SHP77 (cell line): ENCODE measurements at places on chromosomes 7 and 10.

GRCh38 chr10:42428534-42428933, 209.8 kb downstream of the ZNF33B start:
- peak; percentile 5 for DNase-seq

GRCh38 chr7:105277341-105277740, 111.4 kb downstream of the SRPK2 start:
- DNase-seq: no peak

- no peak for DNase-seq
Observed at GRCh38 chr10:87782721-87783120, 35.3 kb downstream of the ATAD1 start.

- no peak for DNase-seq
Observed at GRCh38 chr7:82501346-82501745, 57.8 kb upstream of the CACNA2D1 start.

GRCh38 chr10:86734207-86734988, 22.0 kb upstream of the BMPR1A start:
- no peak for DNase-seq

- no peak for DNase-seq
Observed at GRCh38 chr10:43199088-43199683, 60.9 kb downstream of the CSGALNACT2 start.

- no peak for DNase-seq
Observed at GRCh38 chr7:155467846-155468784, 10.2 kb downstream of the EN2 start.

DNA sequence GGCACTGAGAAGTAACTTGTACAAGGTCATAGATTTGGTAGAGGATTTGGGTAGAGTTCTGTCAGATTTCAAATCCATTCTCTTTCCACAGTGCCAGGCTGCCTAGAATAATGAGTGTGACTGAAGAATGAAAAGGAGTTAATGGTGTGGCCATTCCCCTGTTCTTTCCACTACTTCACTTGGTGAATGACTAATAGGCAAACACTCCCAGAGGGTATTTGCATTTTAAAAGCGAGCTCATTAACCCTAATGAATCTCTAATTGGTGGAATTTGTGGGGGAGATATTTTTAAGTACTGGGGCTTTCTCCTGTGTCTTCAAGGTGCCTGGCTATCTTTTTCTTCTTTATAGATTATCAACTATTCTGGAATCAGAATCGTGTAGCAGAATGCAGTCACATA, 74.8 kb upstream of the RPA3 start:
- no peak for DNase-seq

- DNase-seq: no peak
Observed at GRCh38 chr7:80640846-80641245, 2.4 kb downstream of the CD36 start.

DNA sequence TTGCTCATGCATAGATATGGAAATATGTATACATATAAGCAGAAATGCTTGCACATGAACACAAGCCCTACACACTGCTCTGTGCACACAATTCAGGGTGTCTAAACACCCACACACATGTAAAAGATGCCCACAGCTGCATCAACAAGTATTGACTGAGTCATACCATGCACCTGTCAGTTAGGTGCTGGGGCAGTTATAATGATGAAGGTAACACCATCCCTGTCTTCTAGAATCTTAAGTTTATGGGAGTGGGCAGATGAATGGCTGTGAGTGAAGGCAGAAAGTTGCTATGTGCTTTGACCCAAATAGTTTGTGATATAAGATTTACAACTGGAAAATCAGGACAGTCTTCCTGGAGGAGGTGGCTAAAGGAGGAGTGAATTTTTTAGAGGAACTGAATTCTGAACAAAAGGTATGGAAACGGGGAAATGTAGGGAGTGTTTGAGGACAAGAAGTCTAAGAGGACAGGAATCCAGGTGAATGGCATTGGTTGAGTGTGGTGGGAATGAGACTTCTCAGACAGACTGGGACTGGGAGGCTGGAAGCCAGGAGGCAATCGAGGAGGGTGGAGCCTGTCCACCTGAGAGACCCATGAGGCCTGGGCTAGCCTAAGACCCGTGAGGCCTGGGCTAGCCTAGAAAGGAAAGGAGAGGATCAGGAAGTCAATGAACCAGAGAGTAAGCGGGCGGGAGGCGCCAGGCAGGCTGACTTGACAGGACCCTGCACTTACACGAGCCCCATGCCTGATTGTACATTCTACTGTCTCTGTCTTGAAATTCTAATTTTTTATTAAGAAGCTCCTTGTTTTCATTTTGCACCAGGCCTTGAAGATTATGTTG, 20.7 kb downstream of the POLL start:
- DNase-seq: no peak

DNA sequence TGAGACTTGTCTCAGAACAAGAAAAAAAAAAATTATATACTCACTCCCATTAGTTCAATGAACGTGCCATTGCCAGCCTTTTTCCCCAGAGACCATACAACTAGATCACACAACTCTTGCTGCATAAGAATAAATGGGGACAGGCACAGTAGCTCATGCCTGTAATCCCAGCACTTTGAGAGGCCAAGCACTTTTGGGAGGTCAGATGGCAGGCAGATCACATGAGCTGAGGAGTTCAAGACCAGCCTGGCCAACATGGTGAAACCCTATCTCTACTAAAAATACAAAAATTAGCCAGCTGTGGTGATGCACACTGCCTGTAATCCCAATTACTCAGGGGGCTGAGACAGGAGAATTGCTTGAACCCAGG, 13.6 kb downstream of the PDLIM1 start:
- no peak for DNase-seq

GRCh38 chr7:45027774-45028114, 27.7 kb downstream of the CCM2 start:
- no peak for DNase-seq

- DNase-seq: no peak
Observed at GRCh38 chr7:45188736-45189135, 31.1 kb downstream of the RAMP3 start.

GRCh38 chr7:117616694-117617093, 136.9 kb downstream of the CFTR start:
- DNase-seq: no peak

- no peak for DNase-seq
Observed at GRCh38 chr7:82331234-82331633, 112.3 kb downstream of the CACNA2D1 start.

GRCh38 chr7:136528329-136528728, 340.1 kb upstream of the CHRM2 start:
- no peak for DNase-seq

DNA sequence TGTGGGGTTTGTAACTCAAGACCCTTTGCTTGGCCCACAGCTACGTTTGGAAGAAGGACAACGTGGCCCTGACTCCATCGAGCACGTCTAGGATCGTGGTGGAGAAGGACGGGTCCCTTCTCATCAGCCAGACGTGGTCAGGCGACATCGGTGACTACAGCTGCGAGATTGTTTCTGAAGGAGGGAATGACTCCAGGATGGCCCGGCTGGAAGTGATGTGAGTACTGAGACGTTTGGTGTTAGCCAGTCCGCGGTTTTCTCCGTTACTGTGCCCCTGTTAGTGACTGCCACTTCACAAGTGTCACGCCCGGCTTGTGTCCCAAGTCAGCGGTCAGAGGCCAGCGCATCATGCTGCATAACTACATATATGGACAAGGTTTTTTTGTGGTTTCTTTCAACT, 673.3 kb downstream of the SDK1 start:
- no peak for DNase-seq

GRCh38 chr7:31311552-31311951, 29.0 kb downstream of the NEUROD6 start:
- no peak for DNase-seq

GRCh38 chr10:79947083-79947415, 1.9 kb downstream of the SFTPD start:
- DNase-seq: no peak

- no peak for DNase-seq
Observed at GRCh38 chr10:107656932-107657331, 492.4 kb upstream of the SORCS1 start.

DNA sequence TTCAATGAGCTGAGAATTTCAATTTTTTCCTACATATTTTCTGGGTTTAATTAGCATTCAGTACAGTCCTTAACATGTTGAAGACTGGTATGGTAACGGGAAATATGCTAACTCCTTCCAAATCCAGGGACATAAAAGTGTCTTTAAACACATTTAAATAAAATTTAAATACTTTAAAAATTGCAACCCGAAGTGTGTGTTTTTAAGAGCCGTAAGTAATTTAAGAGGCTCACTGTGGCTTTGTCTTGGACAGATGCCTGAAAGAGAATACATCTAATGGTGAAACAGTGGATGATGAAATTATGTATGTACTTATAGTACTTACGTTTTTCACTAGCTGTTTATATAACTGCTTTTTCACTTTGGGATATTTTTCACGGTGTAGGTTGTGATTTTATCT, 687.3 kb upstream of the CELF2 start:
- no peak for DNase-seq

DNA sequence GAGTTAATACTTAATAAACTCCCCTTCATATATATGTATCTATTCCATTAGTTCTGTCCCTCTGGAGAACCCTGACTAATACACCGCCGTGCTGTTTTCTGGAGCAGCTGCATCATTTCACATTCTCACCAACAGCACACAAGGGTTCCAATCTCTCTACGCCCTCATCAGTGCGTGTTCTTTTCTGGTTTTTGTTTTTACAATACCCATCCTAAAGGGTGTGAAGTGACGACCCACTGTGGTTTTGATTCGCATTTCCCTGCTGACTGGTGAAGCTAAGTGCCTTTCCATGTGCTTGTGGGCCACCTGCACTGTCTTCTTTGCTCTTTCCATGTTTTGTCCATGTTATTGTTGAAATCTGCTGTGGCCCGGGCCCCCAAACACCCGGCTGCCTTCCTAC, 11.0 kb upstream of the INSIG1 start:
- DNase-seq: no peak

- DNase-seq: no peak
Observed at GRCh38 chr7:74320645-74321221, 31.5 kb downstream of the CLIP2 start.

- DNase-seq: no peak
Observed at GRCh38 chr10:45418417-45418848, 44.4 kb downstream of the ALOX5 start.

DNA sequence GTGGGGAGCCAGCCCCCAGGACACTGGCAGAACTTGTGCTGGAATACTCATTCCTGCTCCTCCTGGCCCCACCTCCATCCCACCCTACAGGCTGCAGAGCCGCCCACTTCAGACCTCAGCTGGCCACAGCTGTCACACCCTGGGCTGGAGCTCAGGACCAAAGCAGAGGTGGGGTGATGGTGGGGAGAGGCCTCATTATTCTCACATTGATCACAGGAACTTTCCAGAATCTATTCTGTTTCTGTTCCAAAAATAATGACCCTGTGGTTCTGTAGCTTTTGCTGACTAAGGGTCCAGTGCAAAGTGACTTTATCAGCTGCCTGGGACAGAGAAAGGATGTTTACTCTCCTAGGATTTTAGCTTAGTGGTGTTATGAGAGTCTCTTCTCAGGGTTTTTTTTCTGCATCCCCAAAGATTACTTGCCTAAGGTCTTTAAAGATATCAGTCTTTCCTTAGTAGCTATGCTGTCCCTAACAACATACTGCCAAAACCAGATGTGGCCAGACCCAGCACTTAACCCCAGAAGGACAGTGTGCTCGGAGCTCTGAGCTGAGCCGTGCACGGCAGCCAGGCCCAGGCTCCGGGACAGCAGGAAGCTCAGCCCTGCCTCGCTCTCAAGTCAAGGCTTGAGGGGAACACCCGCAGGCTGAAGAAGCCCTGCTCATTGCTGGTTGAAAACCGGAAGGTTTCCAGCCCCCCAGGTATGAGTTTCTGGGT, 223.3 kb downstream of the MLLT10 start:
- DNase-seq: no peak

DNA sequence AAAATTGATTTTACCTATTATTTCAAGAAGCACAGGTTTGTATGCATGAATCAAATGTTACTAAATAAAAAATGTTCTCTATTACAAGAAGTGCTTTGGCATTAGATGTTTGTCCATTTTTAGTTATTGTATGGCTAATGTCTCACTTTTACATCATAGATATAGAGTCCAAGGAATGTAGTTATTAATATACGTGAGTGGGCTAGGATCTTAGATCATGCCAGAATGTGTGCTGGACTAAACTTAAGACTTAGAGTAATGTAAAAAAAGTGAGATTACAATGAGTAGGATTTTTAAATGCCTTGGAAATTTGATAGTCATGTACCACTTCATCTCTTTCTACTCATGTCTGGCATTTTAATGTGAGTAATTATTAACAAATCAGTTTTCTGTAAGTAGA, 196.6 kb downstream of the ARL4A start:
- DNase-seq: no peak

DNA sequence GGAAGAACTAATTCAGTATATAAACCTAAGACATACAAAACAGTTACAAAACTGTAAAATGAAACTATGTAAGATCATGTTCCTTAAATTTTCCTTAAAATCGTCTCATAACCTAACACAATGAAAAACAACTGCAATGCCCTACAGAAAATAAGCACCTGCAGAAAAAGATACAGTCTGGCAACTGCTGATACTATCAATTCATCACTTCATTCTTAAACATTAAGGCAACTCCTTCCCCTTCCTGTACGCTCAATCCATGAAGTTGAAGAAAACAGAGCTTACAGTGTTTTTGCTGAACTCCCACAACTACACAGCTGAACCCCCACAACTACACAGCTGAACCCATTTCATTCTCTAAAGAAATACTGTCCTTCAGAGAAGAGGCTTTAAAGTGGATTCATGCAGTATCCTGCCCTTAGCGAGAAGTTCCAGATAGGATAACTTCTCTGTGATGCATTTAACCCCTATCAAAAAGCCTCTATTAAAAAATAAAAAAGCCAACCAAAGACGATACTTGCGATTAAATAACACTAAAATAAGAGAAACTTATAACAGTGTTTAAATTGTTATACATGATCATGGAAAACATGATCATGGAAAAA, 50.0 kb downstream of the JMJD1C start:
- no peak for DNase-seq

DNA sequence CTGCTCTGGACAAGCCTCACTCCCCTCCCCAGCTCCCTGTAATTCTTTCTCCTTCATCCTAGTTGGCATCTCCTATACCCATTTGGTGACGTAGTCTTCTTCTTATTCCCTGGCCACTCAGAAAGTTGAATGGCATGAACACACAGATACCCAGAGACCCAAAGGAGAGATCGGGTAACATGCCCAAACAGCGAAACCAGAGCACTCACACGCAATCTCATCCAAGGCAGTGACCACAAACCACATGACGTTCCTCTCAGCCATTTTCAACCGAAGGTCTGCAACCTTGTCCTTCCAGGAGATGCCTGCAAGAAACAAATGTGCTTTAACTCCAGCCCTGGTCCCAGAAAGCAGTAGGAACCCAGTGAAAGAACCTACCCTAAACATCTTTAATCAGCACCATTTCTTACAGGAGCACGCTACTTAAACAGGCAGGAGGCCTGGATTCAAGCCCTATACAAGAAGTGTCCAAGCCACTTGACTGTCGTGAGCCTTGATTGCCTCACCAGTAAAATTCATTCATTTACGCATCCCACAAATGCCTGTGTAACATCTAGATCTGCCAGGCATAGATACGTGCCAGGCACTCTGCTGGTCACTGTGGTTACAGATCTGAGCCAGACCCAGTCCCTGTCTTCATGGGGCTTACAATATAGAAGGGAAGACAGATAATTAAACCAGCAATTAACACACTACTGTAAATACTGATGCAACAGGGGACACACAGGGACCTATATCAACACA, 37.1 kb downstream of the XPNPEP1 start:
- DNase-seq: no peak

- no peak for DNase-seq
Observed at GRCh38 chr7:897771-898376, 21.5 kb downstream of the GET4 start.
